Neural crest cell (in vitro differentiated cells): ENCODE measurements at places on chromosomes 2 and 18.

DNA sequence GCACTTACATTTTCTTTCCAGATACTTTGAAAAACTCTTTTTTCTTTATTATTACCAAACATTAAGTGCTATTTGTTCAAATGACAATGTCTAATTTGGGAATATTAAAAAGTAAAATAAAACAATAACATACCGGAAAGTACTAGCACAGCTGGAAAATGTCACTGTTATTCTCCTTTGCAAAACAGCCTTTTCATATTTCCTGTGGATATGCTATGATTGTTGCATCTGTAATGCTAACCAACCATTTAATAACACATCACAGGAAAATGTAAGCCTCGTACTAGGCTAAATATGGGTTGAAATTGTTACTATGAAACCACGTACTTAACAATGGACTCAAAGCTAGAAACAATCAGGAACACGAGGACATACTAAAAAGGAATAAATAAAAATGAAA, 298.1 kb downstream of the CBLN2 start:
- DNase-seq, result no peak

DNA sequence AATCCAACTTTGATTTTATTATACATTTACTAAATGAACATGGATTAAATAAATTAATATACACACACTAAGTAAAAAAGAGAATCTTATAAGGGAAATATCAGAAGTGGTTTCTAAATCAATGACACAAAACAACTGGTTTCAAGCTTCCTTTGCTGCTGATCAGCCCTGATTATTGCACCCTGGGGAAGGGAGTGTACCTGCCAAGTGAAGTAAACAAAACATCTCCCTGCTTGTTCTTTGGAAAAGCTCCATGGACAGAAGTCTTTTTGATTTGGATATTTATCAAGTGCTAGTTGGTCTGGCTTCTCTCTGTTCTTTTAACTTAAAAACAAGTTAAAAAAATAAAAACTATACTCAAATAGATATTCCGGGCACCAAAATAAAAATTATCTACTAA, 190.1 kb downstream of the PDE11A start:
- no peak for DNase-seq

- no peak for DNase-seq
These were observed 19.5 kb upstream of the TSPYL6 start for GRCh38 chr2:54275541-54275940.

DNA sequence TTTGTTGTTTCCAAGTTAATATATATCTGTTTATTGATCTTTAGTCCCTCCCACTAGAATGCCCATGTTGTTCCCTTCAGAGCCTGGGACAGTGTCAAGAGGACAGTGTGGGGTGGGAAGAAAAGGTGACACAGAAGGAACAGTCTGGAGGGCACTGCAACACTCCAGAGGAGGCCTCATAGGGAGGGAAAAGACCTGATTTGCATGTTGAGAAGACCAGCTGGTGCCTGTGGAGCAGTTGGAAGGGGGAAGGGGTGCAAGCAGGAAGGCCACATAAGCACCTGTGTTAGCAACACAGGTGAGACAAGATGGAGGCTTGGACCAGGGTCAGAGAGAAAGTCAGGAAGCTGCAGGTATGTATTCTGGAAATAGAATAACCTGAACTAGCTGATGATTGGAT, 48.1 kb upstream of the FHOD3 start:
- DNase-seq, result no peak

- no peak for DNase-seq
These were observed 3.9 kb upstream of the TYMS start for GRCh38 chr18:653512-653911.

DNA sequence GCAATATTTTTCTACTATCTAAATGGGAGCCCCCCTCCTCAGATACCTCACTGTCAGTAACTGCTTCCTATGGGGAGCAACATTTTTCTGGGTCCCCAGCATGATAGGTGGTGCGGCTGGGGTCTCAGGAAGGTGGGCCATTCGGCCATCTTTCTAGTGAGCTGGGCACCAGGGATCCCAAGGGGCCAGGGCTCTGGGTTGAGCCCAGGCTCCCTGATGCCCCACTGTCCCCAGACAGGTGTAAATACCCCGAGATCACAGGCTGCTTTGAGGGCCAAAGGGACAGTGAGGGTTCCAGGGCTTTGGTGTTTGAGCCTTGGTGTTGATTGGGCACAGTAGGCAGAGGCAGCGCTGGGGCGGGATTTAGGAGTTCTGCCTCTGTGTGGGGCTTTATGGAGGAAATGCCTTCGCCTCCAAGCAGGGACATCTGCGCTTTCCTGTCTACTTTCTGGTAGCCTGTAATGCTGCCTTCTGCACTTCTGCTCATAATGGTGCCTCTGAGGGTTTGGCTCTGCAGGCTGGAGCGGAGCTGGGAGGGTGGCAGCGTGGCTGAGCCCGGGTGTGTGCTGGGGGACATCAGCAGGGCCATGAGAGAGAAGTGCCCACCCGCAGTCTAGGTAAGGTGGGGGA, 5.3 kb downstream of the ITM2C start:
- DNase-seq, result no peak

DNA sequence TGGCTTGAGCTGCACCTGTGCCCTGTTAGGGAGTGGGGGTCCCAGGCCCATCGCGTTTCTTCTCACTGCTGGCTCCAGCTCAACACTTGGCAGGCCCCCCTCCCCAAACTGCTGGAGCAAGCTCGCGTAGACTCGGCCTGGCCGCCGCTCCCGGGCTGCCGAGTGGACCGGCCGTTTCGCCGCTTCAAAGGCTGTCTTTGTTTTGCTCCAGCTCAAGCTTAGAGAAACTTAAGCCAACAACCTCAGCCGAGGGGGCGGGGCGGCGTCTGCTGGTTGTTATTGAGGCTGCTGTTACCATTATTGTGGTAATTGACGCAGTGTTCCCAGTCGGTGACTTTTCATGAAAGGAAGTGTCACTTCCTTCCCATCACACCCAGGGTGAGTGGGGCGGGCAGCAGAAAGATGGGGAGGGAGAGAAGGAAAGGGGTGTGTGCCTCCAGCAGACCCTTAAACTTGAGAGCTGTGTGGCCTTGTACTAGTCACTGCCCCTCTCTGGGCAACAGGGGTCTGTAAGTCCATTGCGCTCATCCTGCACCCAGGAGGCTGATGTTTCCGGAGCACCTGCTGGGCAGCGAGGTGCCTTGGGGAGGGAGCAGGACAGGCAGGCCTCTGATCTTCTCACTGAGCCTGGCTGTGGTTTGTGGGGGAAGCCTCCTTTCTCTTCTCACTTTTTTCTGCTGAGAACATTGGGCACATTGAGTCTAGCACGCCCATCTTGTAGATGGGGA, 2.1 kb downstream of the ARID5A start:
- peak; percentile 79 for DNase-seq

DNA sequence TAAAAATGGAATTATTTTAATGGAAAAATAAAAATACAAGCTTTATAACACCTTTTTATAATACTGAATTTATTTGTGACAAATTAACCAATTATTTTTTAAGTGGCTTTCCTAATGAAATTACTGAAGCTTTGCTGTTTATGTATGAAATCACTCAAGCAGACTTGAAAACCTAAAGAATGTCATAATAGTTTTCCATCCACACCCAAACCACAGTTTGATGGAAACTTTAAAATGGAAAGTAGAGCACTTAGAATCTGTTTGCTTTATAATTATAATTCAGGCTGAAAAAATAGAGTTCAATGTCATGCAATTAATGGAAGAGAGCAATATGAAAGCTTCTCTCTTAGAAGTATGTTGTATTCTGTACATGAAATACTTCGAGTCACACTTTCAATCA, 31.6 kb upstream of the WDR75 start:
- no peak for DNase-seq

GRCh38 chr2:240301256-240301795, 134.1 kb upstream of the GPC1 start:
- no peak for DNase-seq

DNA sequence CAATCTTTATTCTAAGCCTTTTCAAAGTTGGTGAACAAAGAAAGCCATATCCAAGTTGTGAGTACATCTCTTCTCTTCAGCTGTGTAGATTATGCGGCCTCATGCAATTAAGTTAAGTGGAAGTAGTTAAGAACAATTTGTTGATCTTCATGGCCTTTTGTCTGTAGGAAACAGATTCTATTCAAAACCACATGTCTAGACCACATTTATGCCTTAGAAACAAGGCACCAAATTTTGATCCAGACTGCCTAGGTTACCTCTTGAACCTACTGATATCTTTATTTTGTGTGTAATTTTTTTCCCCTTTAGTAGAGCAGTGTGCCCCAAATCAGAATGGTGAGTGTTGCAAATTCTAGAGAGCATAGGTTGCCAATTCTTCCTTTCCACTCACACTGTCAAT, 101.6 kb upstream of the CERS6 start:
- DNase-seq, result no peak

DNA sequence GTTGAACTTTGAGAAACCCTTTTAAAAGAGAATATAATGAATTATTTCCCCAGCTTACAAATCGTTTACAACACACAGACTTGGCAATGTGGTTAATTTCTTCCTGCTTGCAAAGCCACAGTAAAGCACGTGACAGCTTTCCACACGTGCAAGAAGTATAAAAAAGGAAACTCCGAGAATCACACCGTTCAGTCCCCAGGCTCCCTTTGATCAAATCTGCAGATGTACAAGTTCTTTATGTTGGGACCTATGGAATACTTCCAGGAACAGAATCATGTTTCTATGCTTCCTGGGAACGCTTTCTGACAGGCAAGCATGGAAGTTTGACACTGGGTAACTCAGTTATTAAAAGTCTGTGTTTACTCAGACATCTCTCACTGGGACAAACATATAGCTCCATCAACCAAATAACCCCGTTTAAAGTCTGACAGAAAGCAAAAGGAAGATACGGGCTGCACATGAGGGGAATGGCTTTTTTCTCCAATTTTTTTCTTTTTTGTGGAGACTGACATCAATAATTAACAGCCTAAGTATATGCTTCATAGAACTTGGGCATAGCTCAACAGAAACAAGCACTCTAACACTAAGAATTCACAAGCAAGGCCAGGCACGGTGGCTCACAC, 134.8 kb downstream of the EIPR1 start:
- DNase-seq, result no peak

GRCh38 chr18:3380384-3380961, 69.5 kb upstream of the TGIF1 start:
- no peak for DNase-seq

- DNase-seq, result no peak
These were observed 441 bp downstream of the MPHOSPH10 start for GRCh38 chr2:71130905-71131244.

DNA sequence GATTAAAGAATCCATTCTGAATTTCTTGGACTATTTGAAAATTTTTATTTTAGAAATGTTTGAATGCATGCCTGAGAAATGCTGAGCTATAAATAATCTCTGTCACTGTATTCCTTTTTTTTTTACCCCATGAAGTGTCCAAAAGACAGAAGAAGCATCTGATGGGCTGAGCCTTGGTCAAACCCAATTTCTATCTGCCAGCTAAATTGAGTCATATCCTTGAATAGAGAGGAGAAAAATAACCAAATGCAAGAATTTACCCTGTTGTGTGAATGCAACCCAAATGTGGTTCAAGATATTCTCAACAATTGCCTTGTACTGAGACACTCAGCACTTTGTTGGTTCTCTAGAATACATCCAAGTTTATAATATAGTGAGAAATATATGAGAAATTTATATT, 223.5 kb downstream of the UBE2E3 start:
- DNase-seq, result no peak

DNA sequence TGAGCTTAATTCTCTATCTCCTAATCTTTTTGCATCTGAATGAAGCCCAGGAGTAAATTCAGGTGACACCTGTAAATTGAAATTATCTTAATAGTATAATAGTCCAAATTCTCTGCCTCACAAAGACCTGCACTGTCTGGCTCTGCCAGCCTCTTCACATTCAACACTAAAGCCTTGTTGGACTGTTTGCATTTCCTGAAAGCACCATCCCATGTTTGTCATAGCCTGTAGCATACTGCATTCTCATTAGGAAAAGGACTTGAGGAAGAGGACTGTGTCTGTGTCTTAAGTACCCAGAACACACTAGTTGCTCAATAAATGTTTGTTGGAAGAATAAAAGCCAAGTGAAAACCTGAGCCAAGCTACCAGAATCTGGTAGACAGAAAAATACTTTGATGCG, 42.9 kb upstream of the GRHL1 start:
- no peak for DNase-seq

DNA sequence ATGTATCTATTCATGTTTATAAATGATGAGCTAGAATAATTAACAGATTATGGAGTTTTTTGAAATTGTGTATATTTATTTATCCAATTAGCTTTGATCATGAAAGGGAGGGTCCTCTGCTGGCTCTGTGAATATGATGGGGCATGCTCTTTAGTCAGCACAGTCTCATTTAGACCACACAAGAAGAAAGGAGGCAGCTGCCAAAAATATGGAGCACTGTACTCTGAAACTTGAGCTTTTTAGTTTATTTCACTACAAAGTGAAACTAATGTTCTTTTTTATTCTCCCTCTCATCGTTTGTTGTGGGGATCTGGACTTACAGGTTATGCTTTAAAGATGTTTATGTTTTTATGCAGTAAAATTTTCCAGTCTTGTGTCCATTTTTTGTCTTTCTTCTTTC, 266.9 kb upstream of the GULP1 start:
- no peak for DNase-seq

GRCh38 chr2:58441643-58442042, 200.5 kb upstream of the FANCL start:
- DNase-seq, result no peak

GRCh38 chr2:148568597-148568996, 76.0 kb upstream of the EPC2 start:
- DNase-seq, result no peak

DNA sequence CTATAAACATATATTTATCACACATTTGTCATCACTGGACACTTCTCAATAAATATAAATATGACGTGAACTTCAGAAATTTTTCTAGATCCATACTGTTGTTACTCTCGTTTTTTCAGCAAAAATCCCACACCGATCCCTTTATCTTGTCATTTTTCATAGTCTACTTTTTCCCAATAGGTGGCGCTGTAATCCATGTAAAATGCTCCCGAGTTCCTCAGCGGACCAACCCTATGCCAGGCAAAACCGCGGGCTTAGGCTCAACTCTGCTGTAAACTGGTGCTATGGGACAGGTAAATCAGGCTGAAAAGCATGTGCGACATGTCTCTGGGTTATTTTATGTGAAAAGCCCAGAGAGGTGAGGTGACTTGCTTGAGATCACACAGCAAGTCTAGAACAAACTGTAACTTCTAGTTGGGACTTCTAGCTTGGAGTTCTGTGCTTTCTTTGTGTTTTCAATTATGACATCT, 104.0 kb downstream of the COBLL1 start:
- DNase-seq, result peak; percentile 33
